Non-pigmented ciliary epithelial cell (primary cell): ENCODE measurements at places on chromosomes 4 and X.

DNA sequence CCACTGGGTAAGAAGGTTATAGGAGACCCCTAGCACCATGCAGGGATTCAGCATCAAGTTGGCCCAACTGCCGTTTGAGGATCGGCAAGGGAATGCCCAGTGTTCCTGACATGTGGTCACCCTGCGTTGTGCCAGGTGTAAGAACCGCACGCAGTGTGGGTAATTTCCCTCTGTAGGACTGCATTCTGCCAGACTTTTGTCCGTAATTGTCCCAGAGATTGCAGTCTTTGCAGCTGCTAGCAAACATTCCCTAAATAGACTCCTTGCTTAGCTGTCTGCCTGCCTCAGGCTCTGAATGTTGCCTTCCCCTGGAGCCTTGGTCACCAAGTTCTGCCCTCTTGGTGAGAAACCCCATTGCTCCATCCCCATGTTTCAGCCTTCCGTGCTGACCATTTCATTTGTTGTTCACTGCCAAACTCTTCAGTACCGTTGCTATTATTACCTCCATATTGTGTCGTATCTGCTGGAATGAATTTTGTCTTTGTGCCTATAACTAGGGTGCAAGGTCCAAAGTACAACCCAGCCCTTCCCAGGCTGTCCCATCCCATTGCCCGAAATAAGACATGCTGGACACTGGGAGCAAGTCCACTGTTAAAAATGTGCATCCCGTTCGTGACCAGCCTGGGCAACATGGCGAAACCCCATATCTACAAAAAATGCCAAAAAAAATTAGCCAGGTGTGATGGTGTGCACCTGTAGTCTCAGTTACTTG, 53.8 kb upstream of the USP9X start:
- no peak for DNase-seq

DNA sequence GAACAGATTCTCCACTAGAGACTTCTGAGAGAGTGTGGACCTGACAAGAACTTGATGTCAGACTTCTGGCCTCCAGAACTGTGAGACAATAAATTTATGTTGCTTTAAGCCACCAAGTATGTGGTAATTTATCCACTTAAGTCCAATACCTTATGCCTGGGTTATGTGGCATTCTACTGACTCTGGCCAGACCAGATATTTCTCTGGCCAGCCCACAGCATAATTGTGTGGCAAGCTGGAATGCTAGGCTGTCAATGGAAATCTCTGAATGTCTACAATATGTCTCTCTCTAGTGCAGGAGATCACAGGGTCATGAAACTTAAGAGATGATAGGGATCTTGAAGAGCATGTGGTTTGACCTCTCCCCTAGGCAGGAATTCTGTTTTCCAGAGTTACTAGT, 251.0 kb downstream of the ZNF674 start:
- DNase-seq, result no peak

GRCh38 chrX:1443496-1444075, 9.1 kb downstream of the ASMTL start:
- DNase-seq, result no peak

DNA sequence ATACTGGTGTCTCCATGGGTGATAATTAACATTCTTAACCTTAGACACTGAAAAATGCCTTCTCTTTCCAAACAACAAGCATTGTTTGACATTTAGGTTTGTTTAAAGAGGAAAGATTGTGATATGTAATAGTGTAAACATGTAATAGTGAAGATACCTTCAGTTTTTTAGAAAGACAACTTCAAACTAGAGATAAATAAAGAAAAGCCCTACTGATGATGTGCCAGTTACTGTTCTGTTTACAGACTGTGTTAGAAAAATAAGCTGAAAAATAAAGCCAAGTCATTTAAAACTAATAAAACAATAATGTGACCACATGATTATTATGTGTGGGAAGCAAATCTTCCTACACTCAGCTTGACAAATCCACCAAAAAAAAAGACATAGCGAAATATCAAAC, 2035.3 kb upstream of the TENM3 start:
- DNase-seq, result no peak

- no peak for DNase-seq
Observed at GRCh38 chr4:34720571-34720970, 1523.7 kb downstream of the ARAP2 start.

- no peak for DNase-seq
Observed at GRCh38 chr4:1368421-1369090, 21.5 kb downstream of the UVSSA start.

GRCh38 chr4:114284629-114285028, 305.2 kb upstream of the ARSJ start:
- DNase-seq, result no peak

- no peak for DNase-seq
Observed at GRCh38 chr4:40055863-40056715, 561 bp upstream of the N4BP2 start.

GRCh38 chr4:126241634-126242033, 926.9 kb downstream of the FAT4 start:
- no peak for DNase-seq

- no peak for DNase-seq
Observed at GRCh38 chr4:26081795-26082498, 167.9 kb downstream of the SMIM20 start.
